ENCODE measurements at places on chromosomes 6 and 20. TPM values are rescaled to one million over a fixed set of nuclear protein-coding genes. Genes with fewer than 3 reads are reported as not detected.

DNA sequence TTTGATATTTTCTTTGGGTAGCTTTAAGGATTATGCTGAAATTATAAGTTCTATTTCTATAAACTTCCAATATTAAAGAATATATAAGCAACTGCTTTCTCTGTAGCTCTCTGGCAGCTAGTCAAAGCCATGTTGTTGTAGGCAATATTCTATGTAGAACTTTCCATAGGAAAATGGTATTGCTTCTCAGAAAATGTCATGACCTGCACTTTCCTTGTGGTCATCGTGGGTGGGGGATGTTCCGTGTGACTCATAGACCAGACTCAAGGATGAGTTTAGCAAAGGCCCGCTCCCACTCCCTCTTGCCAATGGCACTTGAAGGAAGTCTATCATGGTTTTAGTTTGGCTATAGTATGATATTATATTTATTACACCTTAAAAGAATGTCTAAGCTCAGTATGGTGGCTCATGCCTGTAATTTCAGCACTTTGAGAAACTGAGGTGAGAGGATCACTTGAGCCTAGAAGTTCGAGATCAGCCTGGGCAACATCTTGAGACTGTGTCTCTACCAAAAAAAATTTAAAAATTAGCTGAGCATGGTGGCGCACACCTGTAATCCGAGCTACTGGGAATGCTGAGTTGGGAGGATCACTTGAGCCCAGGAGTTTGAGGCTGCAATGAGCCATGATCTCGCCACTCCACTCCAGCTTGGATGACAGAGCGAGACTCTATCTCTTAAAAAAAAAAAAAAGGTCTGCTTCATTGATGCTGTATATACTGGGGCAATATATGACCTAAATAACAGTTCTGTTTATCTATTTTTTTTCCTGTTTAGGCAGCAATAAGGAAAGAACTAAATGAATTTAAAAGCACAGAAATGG, 36.6 kb upstream of the LTV1 start:
- no peak for DNase-seq

The PLA2G7 gene
- 2.1 TPM for polyA plus RNA-seq

DNA sequence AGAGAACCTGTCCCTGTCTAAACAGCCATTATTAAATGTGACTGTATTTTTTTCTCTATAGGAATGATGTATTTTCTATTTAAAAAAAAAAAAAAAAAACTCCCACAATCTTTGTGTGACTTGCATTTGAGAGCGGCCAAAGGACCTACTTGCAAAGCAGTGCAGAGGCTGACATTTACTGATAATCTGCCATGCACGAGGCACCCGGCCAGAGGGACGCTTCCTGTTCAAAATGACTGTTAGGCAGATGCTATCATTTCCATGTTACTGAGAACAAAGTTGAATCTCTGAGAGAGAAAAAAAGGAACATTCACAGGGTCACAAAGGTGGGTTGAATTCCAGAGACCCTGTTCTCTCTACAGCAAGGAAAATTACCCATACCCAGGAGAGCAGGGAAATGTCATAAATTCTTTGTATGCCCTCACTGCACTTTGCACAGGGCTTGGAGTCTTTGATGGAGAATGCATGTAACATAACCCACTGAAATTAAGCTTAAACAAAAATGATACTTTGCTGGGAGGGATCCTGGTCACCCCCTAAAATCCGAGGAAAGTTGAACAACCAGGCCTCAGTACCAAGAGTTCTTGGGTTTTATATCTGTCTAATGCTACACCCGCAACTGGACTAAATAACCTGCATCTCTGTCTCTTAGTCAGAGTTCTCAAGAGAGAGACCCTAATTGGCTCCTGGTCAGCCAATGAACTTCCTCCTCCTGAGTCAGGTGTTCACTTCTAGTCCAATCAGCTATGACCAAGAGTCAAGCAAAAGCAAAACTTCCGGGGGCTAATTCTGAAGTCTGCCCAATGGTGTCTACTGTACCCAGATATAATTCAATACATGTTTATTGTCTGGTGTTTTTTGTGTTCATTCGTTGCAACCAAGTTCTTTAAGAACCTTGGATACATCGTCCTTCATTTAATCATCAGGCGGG, 61.2 kb downstream of the GCLC start:
- DNase-seq, result peak; percentile 77

- no peak for DNase-seq
Observed at GRCh38 chr6:133501675-133502270, 260.6 kb downstream of the EYA4 start.

Measured in testis (tissue), 5 donors.